Epithelial cell of prostate (primary cell): ENCODE measurements at places on chromosomes 1 and 21.

GRCh38 chr1:58363585-58363984 is 182.9 kb downstream of the OMA1 start:
- no peak for DNase-seq

GRCh38 chr1:225746361-225747179 is 31.1 kb upstream of the SRP9 start:
- no peak for DNase-seq

DNA sequence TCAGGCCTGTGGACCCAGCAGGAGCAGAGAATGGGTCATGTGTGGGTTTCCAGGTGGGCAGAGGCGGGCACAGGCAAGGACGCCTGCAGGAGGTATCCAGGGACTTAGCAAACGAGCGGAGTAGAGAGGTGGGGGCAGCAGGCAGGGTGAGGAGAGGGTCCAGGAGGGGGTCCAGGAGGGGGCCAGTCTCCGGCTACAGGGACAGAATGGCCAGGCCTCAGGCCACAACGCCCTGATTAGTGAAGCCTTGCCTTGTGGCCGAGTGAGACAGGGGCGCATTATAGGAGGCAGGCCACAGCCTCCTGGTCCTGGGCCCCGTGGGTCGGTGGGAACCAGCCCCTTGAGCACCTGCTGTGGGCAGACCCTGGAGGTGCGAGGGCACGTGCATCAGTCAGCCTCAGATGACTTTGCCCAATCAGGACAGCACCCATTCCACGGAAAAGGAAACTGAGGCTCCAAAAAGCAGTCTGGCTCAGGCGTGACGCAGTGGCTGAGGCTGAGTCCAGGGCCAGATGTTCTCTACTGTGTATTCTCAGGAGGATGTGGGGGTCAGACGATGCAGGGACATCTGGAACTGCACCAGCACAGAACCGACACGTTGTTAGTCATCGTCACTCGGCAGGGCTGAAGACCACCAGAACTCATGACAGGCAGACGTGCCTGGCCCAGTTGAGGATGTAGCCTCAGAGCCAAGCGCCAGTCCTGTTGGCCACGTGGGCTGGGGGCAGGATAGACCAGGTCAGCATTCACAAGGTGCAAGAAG is 113.7 kb downstream of the CRYAA start:
- DNase-seq = no peak

DNA sequence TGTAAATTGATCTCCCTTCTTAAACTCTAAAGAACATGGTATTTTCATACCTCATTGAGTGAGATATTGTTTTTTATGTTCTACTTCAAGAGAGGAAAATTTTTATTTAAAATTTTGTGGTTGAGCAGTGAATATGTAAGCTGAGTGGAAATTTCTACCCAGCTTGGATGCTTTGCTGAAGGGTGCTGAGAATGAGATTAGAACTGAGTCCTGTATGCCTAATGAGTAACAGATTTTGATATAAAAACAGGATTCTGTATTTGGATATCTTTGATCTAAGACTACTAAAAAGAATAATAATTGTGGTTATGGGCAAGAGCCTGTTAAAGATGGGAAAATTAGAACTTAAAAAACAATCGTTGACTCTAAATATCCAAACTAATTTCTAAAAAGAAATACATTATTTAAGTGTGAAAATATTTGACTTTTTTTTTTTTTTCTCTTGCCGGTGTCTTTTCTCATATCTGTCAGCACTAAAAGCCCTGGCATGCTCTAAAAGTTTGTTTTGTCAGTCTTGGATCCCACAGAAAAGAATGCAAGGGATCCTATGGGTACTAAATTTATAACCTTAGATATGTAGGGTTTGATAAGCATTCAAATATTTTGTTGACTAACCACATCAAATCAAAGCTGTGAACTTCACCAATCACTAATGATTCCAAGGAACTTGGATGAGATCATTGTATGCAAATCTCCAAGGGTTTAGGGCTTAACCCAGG is 652.3 kb downstream of the PTPRC start:
- no peak for DNase-seq

DNA sequence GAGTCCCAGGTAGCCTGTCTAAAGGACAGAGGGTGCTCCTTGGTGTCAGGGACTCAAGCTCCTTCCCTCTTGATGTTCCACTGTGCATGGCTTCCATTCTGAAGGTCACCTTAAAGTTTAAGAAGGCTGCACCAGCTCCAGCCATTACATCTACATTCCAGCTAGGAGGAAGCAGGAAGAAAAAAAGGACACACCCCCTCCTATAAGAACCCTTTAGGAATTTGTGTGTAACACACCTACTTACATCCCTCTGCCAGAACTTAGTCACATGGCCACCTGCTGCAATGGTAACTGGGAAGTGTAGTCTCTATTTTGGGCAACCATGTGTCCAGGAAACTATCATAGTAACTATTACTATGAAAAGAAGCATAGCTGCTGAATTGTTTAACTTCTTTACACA is 161.6 kb upstream of the KLHDC7A start:
- no peak for DNase-seq

DNA sequence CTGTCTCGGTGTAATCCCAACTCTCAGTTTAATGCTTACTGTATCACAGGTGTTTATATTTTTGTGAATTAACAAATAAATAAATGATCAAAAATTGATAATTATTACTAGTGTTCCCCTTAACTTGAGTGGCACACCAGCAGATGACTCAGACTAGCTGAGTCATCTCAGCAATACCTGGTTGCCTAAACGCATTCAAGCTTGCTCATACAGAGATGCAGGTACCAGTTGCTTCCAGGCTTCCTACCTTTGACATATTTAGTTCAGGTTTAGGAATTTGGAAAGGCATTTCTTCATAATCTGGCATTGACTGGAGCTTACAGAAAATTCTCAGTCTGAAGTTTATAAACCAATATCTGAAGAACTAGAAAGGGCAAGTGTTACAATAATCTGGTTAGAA is 78.9 kb upstream of the LMO4 start:
- peak; percentile 56 for DNase-seq

DNA sequence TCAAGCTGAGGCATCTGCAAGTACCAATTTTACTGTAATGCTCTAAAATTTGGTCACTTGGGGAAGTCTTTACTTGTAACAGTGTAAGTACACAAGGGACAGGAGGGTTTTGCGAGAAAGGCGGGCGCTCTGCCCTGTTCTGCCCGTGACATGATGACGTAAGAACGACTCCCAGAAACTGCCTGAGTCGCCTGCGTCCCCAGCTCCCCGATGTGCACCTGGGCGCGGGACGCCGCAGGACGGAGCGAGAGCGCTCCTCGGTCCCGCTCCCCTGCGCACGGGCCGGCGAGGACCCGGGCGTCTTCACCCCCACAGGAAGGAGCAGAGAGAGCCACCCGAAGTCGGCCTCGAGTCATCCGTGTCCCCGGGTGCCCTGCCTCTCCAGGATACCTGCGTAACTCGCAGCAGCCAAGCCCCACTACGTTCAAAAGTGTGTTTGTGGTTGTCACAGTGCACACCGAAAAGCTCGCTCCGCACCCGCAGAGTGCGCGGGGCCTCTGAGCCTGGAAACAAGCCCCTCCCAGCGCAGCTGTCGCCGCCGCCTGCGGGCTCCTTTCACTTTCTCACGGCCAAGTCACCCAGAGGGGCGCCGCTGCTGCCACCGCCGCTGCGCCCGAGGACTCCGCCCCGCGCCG is 3.3 kb upstream of the ZBTB18 start:
- DNase-seq = peak; percentile 14

GRCh38 chr1:69852151-69852550 is 284.4 kb downstream of the LRRC7 start:
- no peak for DNase-seq

DNA sequence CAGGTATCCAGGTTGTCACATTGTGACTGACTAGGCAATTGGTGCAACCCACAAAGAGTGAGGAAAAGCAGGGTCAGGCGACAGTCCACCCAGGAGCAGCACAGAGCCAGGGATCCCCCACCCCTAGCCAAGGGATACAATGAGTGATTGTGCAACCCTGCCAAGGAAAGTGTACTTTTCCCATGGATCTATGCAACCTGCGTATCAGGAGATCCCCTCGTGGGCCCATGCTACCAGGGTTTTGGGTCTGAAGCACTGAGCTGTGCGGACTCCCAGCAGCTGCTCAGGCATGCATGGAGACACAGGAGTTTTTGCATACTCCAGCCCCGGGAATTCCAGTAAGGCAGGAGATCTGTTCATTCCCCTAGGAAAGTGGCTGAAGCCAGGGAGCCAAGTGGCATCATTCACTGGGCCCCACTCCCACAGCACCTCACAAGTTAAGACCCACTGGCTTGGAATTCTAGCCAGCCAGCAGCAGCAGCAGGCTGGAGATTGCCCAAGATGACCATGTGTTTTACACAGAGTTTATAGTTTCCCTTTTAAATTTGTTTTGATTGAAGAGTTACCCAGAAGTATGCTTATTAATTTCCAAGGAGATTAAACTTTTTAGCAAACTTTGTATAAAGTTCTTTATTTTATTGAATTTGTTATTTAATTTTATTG is 136.0 kb downstream of the LTN1 start:
- no peak for DNase-seq

GRCh38 chr1:205287767-205288559 is 33.6 kb downstream of the NUAK2 start:
- no peak for DNase-seq

GRCh38 chr1:20185834-20186782 is at the start of the genes PLA2G2C and UBXN10:
TSS of gene PLA2G2C (minus strand) at chr1:20186518. CDS start at chr1:20177363, 9,155 bp downstream.
TSS of gene UBXN10 (plus strand) at chr1:20186096. CDS start at chr1:20190562, 4,466 bp downstream.
- no peak for DNase-seq

DNA sequence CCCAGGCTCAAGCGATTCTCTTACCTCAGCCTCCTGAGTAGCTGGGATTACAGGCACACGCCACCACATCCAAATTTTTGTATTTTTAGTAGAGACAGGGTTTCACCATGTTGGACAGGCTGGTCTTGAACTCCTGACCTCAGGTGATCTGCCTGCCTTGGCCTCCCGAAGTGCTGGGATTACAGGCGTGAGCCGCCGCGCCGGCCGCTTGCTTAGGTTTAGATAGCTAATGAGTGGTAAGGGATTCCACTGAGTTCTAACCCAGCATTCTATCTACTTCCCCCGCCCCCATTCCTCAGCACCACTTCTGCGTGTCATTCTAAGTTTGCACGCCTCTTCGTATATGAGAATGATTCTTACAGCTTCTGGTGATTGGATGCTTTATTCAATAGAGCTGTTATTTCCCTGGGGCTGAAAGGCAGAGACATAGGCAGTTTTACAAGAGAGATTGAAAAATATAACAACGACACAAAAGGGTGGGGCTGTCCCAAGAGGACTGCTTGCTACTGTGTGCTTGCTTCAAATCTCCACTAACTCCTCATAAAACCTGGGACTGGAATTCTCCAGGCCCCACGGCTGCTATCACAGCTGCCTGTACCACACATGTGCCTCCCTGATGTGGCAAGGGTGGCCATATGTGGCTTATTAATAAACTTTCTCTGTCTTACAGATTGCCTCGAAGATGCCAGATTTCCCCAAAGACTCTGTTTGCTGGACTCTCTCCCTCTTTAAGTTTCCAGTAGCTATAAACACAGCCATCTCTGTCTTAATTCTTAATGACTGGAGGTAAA is 23.7 kb upstream of the GREM2 start:
- no peak for DNase-seq

GRCh38 chr1:55717111-55717510 is 501.9 kb upstream of the USP24 start:
- no peak for DNase-seq

DNA sequence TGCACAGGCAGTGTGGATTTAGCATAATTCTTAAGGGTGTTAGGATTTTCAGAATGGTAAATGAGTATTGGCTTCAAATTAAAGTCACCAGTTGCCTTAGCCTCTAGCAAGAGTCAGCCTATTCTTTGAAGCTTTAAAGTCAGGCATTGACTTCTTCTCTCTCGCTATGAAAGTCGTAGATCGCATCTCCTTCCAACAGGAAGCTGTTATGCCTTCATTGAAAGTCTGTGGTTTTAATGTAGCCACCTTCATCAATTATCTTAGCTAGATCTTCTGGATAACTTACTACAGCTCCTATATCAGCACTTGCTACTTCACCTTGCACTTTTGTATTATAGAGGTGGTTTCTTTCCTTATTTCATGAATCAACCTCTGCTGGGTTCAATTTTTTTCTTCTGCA is 320.2 kb downstream of the PTPRC start:
- DNase-seq = no peak

DNA sequence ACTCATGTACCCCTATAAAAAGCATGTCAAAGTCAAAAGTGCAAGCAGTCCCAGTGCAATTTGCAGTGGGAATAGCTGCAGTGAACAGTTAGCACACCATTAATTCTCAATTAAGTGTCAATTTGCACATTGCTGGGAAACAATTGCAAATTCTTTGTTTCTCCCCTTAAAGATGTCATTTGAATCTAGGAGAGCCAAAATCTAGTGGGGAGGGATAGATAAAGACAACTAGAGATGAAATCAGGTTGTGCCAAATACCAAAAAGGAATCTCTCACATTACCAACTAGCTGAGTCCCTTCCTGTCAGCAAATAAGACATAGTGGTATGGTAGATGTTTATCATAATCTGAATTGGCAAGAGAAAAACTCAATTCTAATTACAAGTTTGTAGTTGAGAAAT is 330.7 kb downstream of the NUF2 start:
- no peak for DNase-seq

- no peak for DNase-seq
Measured at GRCh38 chr1:11602981-11603380, 51.2 kb downstream of the FBXO2 start.

- no peak for DNase-seq
Measured at GRCh38 chr1:107048241-107048640, 8.2 kb upstream of the PRMT6 start.

- no peak for DNase-seq
Measured at GRCh38 chr1:89529196-89529595, 4.6 kb downstream of the LRRC8B start.

GRCh38 chr21:22795091-22795490 is 1796.9 kb downstream of the NCAM2 start:
- no peak for DNase-seq

- DNase-seq = no peak
Measured at GRCh38 chr1:245153552-245154428, 995 bp upstream of the KIF26B start.

DNA sequence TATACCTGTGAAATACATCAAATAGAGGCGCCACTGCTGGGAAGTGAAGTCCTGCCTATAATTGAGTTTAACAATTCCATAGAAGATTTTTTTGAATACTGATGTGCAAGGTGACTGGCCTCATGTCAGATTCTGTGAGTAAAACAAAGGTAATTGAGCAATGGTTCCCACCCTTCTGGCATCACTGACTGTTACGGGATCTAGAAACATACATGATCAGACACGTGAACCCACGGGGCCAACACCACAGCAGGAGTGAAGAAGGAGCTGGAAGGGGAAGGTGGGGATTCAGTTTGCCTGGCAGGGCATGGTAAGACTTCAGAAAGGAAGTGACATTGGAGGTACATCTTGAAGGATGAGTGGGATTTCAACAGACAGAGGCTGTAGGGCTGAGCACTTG is 270.2 kb downstream of the DISC1 start:
- no peak for DNase-seq

DNA sequence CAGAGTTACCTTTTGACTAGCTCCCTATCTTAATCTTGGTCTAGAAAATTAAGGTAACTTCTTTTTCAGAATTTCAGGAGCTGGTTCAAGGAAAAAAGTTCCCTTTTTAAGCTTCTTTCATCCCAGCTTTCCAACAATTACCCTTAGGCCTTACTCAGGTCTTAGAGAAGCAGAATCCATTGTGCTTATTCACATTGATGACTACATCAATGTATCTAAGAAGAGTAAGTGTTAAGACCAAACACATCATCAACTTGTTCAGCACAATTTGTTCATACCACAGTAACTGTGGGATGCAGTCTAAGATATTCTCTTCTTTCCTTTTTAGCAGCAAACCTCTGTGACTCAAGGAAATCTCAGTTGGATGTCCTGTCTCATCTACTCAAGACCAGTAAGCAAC is 4.1 kb downstream of the MRPL9 start:
- DNase-seq = no peak
